Sigmoid colon (tissue), 7 donors: ENCODE measurements at places on chromosomes 16 and 17. TPM values are rescaled to one million over a fixed set of nuclear protein-coding genes. Genes with fewer than 3 reads are reported as not detected.

Gene EPX
- not detected for total RNA-seq

Gene TSNAXIP1
- 2.9 TPM for total RNA-seq

Gene KRT15
- total RNA-seq, result not detected

Gene RPH3AL
- total RNA-seq, result 1.8 TPM
